ENCODE measurements at places on chromosomes 1 and 21.
A peak's percentile ranks its signal among the peaks of the same experiment; 100 is the strongest.

DNA sequence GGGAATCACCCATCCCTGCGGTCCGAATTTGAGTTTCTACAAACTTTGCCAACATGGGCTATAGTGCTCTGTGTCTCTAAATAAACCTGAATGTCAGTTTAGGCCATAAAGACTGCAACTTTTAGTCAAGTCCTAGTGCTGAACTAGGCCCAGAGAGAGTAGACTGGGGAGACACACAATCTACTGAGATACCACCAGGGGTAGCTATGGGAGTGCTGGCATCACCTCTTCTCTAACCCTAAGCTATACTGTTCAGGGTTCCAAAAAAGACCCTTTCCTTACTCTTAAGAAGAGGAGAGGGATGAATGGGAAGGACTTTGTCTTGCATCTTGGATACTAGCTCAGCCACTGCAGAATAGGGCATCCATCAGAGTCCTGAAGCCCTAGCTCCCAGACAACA, 866.7 kb upstream of the PRMT6 start:
- no peak for DNase-seq

DNA sequence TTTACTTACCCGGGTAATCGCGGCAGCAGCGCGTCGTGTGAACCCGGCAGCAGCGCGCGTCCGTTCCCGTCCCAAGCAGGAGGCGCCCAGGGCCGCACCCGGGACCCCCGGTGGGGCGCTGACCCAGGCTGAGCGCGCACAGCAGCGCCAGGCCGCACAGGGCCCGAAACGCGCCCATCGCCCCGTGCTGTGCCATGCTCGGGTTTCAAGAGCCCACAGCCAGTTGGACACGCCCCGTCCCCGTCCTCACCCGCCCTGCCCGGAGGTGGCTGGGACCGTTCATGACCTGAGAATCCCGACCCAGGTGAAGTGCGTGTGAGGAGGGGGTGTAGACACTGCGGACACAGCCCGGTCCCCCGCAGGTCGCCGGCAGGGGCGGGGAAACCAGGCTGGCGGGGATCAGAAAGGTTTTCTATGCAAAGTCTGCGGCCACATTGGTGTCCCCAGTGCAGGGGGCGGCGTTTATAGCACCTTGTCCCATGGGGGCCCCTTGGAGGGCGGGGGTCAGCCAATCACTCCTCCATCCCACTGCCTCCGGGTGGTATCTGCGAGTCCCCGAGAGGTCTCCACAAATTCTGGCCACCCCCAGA, at the start of gene TNFRSF18:
TNFRSF18 (minus strand) TSS at position 217 of the 590 bp plus-strand sequence; CDS start at position 196, 21 bp downstream.
- no peak for DNase-seq

GRCh38 chr1:97164276-97164639, 442.7 kb downstream of the PTBP2 start:
- no peak for DNase-seq

DNA sequence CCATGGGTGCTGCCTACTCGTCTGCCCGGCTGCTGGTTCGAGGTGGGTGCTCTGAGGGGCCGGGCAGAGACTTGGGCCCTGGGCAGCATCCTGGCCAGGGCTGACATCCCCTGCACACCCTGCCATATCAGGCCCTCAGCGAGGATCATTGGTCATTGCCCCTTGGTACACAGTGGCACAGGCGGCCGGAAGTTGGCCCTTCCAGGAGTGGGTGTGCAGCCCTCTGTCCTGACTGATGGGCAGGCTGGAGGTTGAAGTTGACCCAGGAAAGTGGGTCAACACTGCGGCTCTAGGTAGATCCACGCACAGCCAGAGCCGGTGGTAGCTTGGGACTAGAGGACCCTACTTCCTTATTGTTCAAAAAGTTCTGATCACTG, 72.9 kb downstream of the TRIM11 start:
- no peak for DNase-seq

DNA sequence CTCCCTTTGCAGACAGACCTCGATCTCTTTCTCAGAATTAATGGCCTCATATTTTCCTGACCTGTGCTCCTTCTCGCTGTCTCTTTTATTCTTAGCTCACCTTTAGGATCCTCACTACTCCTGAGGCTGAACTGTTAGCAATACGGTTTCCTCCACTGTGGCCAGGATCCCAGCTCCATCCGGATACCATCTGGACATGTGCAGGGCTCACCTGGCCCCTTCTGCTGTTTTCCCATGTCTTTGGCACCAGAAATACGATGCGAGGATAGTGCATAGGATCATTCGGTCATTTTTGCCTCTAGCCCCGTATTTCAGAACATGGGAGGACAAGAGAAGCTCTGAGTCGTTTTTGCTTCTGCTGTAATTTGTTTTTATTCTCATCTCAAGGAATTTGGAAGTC, 108.5 kb upstream of the KIF26B start:
- no peak for DNase-seq

GRCh38 chr1:107950464-107950863, 14.5 kb downstream of the VAV3 start:
- no peak for DNase-seq

DNA sequence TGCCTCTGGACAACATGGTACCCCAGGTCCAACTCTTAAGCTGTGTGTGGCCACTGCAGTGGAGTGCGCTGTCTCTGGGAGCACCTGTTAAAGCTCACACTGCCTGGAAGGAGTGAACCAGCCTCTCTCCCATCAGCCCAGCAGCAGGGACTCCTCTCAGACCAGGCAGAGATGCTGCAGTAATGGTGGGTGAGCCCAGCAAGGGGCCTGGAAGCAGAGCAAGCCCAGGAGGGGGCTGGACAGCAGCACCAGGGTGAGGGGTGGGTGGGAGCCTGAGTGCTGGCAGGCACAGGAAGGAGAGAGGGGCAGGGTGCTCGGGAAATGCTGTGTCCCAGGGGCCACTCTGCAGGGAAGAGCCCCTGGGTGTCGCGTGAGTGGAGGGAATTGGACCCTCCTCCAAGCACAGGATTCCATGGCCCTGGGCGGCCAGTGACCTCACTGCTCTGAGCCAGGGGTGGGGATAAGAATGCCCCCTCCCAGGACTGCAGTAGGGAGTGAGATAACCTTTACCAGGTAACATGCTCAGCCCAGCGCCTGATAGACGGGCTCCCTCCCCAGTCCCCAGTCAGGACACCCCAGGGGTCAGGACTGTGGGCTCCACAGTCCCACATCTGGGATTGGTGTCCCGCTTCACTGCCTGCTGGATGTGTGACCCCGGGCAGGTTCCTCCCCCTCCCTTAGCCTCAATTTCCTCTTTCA, 313.1 kb downstream of the MATN1 start:
- no peak for DNase-seq

DNA sequence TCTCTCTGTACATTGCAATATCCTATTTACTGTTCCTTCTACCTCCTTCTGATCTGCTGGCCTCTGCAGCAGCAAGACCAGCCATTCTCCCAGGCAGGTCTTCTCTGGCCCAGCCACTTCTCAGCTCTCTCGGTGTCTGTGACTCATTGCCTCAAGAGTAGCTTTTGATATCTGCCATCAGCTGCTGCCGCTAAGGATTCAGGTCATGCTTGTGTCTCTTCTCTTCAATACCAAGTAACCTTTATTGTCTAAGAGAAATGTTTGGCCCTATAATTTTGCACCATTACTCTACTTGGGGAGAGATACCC, 101.8 kb downstream of the TMEM53 start:
- no peak for DNase-seq

DNA sequence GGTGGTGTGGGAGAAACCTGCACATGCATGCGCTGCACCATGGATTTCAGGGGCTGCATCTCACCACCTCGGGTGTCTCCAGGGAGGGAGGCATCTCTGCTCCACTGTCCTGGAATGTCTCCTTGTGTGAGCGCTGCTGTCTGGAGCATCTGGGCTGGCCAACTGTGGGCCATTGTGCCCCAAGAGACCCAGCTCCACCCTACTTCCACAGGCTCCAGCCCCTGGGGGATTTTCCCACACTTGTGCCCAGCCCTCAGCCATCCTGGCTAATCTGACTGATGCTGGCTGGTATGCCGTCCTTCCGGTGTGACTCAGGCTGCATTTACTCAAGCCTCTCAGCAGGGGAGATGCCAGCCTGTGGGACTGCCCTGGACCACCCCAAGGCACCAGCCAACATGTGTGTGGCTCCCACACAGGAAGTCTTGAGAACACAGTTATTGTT, 62.0 kb downstream of the TRIM11 start:
- no peak for DNase-seq

DNA sequence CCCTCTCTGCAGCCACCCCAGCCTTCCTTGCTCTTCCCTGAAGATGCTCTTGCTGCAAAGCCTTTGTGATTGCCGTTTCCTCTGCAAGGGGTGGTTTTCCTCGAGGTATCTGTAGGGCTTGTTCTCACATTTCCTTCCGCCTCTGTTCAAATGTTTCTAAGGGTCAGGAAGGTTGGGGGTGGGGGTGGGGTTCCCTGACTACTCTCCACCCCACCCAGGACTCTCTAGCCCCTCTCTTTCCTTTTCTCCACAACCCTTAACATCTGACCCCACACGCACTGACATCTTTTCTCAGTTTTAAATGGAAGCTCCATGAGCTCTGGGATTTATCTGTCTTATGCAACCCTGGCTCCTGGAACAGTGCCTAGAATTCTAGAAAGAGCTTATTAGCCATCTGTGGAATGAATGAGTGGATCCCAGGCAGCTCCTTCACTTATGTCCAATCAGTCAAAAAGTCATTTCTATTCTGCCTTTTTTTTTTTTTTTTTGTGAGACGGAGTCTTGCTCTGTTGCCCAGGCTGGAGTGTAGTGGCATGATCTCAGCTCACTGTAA, 27.3 kb upstream of the ZNF362 start:
- peak; percentile 89 for DNase-seq

DNA sequence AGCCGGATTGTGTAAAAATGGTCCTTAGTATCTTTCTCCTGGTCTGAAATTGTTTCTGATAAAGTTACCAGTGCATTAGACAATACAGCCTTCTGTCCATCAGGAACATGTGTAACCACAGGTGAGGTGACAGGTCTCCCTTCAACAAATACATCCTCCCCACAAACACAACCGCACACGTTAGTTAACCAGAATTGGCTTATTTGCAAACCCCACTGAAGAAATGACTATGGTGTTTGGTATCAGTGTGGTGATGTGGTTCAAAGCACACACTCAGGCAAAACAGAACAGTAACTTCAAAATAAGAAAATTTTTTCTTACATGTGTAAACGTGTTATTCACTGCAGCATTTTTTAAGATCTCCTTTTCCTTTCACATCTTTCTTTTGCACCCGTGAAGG, 517.2 kb upstream of the NR5A2 start:
- DNase-seq, result no peak

DNA sequence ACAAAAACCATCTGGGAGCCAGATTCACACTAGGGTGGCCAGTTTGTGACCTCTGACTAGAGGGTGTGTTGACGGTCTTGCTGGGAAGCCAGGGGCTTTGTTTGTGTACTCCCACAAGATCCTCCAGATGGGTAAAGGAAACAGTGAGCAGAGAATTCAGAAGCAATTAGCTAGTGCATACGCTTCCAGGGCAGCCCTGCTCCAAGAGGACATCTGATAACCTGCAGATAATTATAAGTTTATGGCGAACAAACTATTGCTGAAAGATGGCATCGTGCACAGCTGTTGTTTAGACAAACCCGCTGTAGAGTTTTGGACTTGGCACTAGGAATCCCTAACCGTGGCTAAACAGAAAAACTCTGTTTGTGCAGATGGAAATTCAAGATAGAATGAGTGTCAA, 326.4 kb downstream of the TGFB2 start:
- no peak for DNase-seq

DNA sequence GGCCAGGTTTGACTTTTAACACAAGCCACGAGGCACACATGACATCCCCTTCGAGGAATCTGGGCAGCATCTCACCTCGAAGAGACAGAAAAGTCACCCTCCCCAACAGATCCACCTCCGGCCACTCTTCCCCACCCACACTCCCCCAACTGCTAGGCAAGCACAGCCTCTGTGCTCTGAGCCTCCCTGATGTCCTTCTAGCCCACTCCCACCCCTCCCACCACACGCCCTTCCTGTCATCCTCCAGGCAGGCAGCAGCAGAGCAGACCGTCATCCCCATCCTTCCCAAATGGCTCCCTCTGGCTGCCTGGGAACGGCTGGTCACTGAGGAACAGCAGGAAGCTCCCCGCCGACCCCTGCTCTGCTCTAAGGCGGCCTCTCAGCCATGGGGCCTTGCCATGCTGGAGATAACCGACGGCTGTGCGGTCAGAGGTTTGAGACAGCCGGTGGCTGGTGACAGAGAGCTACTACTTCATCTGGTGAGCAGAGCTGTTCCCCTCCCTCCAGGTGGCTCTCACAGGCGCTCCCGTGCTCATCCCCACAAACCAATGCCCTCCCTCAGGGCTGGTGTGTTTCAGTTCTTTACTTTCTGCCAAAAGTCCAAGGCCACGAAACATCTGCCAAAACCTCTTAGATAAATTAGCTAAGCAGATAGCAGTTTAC, 25.6 kb downstream of the NPHP4 start:
- DNase-seq, result no peak

DNA sequence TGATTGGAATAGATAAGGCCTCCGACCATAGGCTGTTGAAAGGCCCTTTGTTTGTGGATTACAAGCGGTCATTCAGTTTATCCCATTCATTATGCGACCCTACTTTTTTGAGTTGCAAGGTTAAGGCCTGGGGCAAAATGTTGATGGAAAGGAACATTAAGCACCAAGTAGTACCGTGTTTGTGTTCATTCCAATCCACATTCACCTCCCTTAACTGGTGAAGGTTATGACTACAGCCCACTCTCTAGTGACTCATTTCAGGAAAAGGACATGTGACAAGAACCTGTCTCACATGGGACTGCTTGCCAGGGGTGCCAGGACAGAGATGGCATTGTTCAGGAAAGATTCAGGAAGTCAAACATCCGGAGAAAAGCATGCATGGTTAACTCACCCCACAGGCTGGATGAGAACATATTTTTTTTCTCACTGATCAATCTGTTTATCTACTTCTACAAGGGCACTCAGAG, 81.6 kb downstream of the CD58 start:
- DNase-seq, result no peak

DNA sequence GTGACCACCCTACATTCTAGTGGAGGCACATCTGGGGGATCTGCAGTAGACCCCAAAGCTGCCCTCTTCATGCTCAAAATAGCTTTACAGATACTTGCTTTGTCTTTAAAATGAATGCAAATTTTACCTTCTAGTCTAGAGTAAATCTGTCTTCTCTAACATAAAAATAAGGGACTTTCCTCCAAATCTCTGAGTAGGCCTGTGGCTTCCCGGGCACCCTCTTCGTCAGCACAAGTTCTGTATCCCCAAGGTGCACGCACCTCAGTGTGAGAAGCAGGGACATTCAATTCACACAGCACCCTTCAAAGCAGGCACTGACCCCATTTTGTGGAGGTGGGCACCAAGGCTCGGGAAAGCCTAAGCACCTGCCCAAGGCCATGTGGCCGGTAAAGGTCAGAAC, 19.0 kb downstream of the MEF2D start:
- no peak for DNase-seq

GRCh38 chr1:53047737-53048736, 14.0 kb upstream of the PODN start:
- DNase-seq, result peak; percentile 51

GRCh38 chr1:70353601-70354331, 756 bp downstream of the ANKRD13C start:
- no peak for DNase-seq

GRCh38 chr1:50665413-50665812, 242.2 kb upstream of the DMRTA2 start:
- no peak for DNase-seq

- DNase-seq, result no peak
Measured at GRCh38 chr1:70234733-70235132, 13.6 kb downstream of the SRSF11 start.

- no peak for DNase-seq
Measured at GRCh38 chr21:39581414-39581813, 31.3 kb upstream of the B3GALT5 start.

Measured in AG09309 (cell line).